Epithelial cell of esophagus (primary cell): ENCODE measurements at places on chromosomes 16 and 17.

GRCh38 chr17:82943751-82944150, 103.9 kb upstream of the ZNF750 start:
- DNase-seq: no peak

DNA sequence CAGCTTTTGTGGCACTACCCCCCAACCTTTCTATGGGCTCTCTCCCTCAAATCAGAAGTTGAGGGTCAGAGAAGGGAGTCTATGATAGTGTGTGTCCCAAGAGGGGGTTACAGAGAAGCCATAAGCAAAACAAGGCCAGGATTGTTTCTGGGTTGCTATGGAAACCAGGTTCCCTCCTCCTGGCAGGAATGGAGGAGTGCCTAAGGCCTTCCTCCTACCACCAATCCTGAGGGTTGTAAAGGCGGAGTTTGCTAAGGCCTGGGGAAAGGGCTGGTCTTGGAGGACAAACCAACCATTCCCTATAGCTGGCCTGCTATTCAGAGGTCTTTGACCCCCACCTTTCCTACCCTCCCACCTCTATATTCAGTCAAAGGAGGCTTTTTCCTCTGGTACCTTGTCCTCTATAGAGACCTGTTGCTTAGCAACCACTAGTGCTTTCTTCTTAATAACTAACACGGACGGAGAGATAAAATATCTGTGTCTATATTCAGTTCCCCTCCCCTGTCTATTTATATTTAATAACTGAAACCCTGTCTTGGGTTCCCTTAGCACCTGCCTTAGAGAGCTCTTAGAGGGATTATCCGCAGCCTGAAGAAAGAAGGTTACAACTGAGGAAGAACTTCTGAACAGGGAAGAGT, 43.4 kb downstream of the NEUROD2 start:
- DNase-seq: no peak

- no peak for DNase-seq
Observed at GRCh38 chr16:87996962-87997880, 46.0 kb downstream of the BANP start.

DNA sequence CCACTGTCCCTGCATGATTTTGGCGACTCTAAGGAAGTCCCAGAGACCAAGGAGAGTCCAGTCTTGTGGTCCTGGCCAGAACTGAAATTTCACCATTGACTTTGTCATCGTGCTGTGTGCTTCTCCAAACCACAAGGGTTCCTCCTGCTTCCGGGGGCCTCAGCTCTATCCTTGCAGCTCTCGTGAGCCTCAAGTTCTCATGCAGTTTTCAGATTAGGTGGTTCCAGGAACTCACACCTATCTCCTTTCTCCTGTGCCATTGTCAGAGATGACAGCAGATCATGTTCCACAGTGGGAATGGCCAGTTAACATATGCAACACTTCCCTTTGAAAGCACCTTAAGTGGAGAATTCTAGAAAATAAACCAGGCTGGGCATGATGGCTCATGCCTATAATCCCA, 97.9 kb upstream of the CRHR1 start:
- no peak for DNase-seq

DNA sequence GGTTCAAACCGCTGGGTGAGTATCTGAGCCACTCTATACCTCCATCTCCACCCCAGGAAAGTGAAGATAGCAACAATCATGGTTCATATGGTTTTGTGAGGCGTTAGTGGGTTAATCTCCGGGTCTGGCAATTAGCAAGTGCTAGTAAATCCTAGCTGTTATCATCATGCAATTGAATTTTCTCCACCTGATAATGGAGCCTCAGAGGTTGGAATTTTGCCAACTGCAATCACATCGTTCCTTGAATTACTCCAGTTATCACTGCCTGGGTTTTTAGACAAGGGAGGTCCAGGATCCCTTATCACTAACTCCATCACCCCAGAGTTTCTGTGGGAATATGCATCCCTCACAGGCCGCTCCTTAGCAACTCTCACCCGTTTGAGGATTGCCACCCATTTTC, 311.5 kb downstream of the RBFOX1 start:
- DNase-seq: no peak
